ENCODE measurements at places on chromosomes 3 and 15. TPM values are rescaled to one million over a fixed set of nuclear protein-coding genes. Genes with fewer than 3 reads are reported as not detected.

The PLEKHO2 gene
- 6.8 TPM for total RNA-seq

The KBTBD12 gene
- not detected for total RNA-seq

The IMPG2 gene
- total RNA-seq = 0.12 TPM

The RTP3 gene
- total RNA-seq = not detected

The CFAP100 gene
- total RNA-seq = not detected

The PEX11A gene
- 4.0 TPM for total RNA-seq

The NEK11 gene
- total RNA-seq = 2.1 TPM

The SOX14 gene
- total RNA-seq = not detected

The NR2F2 gene
- total RNA-seq = not detected

The SERPINI2 gene
- not detected for total RNA-seq

The SPESP1 gene
- total RNA-seq = 1.4 TPM

DNA sequence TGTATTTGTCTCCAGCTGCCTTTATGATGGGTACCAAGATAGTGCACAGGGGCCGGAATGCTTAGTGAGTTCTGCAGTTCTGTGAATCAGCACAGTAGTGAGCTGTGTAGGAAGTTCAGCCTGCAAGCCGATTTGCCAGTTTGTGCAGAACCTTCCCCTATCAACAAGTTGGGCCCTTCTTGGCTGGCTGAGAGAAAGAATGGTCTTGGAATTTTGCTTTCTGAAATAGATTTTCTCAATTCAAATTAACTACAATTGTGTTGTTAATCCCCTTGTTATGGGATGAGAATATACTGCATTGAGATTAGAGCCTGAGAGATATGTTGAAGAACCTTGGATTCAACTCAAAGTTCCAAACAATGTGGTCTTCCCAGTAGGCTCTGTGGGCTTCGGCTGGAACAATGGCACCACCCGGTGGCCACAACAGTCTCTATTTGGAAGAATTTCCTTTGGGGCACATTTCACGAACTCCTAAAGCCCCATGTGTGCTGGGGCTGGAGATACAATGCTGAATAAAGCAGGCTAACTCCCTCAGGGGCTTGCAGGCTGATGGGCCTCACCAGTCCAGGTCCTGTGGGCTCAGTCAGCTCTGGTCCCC is 59.1 kb downstream of the TRIM42 start:
- no peak overlapping the region for H3K27ac ChIP-seq
- H3K27me3 ChIP-seq = no peaks in the 10 kb centered on the region
- DNase-seq = peak; percentile 7
- H3K4me3 ChIP-seq = no peak overlapping the region
- no peaks in the 10 kb centered on the region for H3K4me1 ChIP-seq

GRCh38 chr3:126538966-126539365 is 15.0 kb downstream of the CHST13 start:
- peaks cover 11% of the 10 kb centered on the region for H3K27me3 ChIP-seq
- no peak overlapping the region for H3K4me3 ChIP-seq
- DNase-seq = no peak
- no peak overlapping the region for H3K27ac ChIP-seq

DNA sequence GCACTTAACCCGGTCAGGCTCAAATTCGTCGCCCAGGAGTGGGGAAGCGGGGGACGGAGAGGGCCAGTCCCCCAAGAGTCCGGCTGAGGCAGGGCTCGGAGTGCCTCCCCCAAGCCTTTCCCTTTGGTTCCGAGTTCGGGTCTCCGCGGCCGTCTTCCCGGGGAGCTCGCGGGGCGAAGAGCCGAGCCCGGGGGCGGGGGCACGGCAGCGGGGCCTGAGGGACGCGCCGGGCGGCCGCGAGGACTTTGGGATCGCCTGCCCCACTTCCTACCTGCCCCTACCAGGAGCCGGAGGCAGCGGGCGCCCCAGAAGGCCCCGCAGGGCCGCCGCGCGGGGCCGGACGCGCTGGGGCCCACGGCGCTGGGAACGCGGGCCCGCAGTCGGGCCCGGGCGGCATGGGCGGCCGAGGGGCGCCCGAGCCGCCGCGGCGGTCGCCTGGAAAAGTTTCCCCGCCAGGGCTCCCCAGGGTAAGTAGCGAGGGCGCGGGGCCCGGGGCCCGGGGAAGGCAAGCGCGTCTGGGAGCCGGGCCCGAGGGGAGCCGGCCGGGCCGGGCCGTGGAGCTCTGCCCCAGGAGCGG is 2.8 kb downstream of the FURIN start:
- H3K27me3 ChIP-seq = no peaks in the 10 kb centered on the region
- peaks cover 9% of the 10 kb centered on the region for H3K36me3 ChIP-seq
- peak overlapping the region; percentile 86 for H3K27ac ChIP-seq
- H3K4me1 ChIP-seq = peaks cover 52% of the 10 kb centered on the region
- peak overlapping the region; percentile 81 for H3K4me3 ChIP-seq

GRCh38 chr15:88155310-88155709 is 101.2 kb downstream of the NTRK3 start:
- DNase-seq = no peak
- no peak overlapping the region for H3K4me3 ChIP-seq
- no peaks in the 10 kb centered on the region for H3K27me3 ChIP-seq

DNA sequence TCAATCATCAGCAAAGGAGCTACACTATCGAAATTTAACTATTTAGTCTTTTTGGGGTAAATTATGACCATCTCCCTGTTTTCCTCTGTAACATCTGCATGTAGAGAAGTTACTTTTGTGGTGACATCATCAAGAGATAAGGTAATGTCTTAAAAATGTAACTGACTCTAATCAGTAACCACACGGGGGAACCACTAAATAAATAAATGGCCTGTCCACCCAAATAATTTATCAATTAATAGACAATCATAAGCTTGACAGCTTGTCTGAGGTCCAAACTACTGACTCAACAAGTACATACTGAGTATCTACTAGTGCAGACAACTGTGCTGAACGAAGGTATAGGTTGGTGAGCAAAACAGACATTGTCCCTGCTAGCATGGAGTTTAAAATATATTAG is 219.3 kb downstream of the SLC9A9 start:
- no peak overlapping the region for H3K4me3 ChIP-seq
- peaks cover 1% of the 10 kb centered on the region for H3K36me3 ChIP-seq
- no peak for DNase-seq
- H3K27ac ChIP-seq = no peak overlapping the region
- H3K4me1 ChIP-seq = peaks cover 5% of the 10 kb centered on the region
- no peaks in the 10 kb centered on the region for H3K27me3 ChIP-seq

DNA sequence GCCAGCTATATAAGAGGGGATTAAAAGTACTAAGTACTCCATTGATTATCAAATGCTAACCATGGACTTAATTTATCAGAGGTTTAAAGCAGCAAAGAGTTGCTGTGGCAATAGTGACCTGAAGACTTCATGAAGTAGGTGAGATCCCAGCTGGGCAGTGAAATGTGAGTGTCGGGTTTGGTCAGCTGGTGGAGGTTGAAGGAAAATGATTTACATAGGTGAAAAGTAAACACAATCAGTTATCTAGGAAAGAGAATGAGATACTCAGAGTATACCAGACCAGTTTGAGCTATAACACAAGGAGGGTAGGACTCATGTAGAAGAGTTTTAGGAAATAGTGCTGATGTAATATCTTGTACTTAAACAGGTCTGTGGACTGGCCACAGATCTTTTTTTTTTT is 16.5 kb upstream of the FBXO22 start:
- H3K27ac ChIP-seq = no peak overlapping the region
- no peak overlapping the region for H3K4me3 ChIP-seq
- H3K4me1 ChIP-seq = peaks cover 12% of the 10 kb centered on the region
- peaks cover 4% of the 10 kb centered on the region for H3K36me3 ChIP-seq
- DNase-seq = no peak
- H3K27me3 ChIP-seq = no peaks in the 10 kb centered on the region

DNA sequence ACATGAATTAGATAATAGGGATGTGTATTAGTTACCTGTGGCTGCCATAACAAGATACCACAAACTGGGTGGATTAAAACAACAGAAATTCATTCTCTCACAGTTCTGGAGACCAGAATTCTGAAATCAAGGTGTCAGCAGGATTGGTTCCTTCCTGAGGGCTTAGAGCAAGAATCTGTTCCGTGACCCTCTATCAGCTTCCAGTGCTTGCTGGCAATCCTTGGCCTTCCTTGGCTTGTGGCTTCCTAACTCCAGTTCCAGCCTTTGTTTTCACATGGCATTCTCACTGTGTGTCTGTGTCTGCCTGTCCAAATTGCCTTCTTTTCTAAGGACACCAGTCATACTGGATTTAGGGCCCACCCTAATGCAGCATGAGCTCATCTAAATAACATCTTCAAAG is 94.4 kb upstream of the NR2E3 start:
- no peak overlapping the region for H3K4me3 ChIP-seq
- no peak for DNase-seq
- H3K27ac ChIP-seq = no peak overlapping the region
- H3K27me3 ChIP-seq = peaks cover 19% of the 10 kb centered on the region
- H3K4me1 ChIP-seq = no peaks in the 10 kb centered on the region

- no peak overlapping the region for H3K27ac ChIP-seq
- H3K27me3 ChIP-seq = no peaks in the 10 kb centered on the region
- H3K36me3 ChIP-seq = peaks cover 35% of the 10 kb centered on the region
- no peak overlapping the region for H3K4me3 ChIP-seq
- H3K4me1 ChIP-seq = peaks cover 34% of the 10 kb centered on the region
These were observed 270.2 kb downstream of the PLCL2 start for GRCh38 chr3:17154941-17155340.

DNA sequence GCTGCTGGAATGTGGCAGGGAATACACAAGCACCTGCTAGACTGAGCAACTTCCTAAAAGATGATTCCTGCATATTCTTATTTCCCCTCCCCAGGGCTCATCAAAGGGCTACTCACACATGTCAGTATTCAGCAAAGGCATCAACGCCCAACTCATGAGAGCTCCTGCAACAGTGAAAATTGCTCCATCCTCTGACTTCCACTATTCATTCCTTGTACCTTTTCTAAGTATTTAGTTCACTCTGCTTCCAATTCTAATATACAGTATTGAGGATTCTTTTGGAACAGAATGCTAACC is 84.1 kb downstream of the SCN11A start:
- H3K36me3 ChIP-seq = no peaks in the 10 kb centered on the region
- H3K4me3 ChIP-seq = no peak overlapping the region
- H3K27ac ChIP-seq = no peak overlapping the region
- H3K27me3 ChIP-seq = peaks cover 9% of the 10 kb centered on the region

DNA sequence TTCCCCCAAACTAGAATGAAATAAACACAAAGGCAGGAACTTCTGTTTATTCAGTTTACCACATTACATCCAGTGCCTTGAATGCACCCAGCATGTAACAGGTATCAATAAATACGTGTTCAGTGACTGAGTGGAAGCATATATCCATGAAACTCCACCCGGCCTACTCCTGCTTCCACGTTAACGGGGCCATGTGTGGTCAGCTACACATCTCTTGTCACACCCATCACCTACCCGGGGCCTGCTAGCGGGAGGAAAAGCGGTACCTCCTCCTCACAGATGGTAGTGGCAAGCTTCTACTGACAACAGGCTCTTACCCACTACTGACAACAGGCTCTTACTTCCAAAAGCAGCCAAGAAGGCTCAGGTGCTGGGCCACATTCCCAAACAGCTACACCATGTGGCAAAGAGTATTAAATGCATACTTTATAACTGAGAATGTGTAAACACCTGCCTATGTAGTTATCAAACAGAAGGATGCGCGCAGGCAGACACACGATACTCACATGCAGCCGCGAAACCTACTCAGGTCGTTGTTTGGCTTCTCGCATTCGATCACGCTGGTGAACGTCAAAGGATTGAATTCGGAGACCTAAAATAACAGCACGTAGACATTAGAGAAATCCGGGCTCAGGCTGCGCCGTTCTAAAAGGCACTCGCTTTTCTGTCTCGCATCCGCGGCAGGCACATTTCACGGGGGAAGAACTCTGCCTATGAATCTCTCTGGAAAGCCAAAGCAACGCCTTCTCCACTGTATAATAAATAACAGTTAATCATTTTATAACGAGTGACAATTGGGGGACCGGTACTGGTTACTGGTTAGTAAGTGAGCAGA is 127.4 kb downstream of the ATP10A start:
- no peak overlapping the region for H3K4me3 ChIP-seq
- no peak for DNase-seq
- H3K4me1 ChIP-seq = peaks cover 11% of the 10 kb centered on the region
- H3K27ac ChIP-seq = no peak overlapping the region
- peaks cover 6% of the 10 kb centered on the region for H3K36me3 ChIP-seq

- H3K4me3 ChIP-seq = no peak overlapping the region
- H3K27ac ChIP-seq = no peak overlapping the region
- no peak for DNase-seq
- no peaks in the 10 kb centered on the region for H3K27me3 ChIP-seq
These were observed 27.1 kb downstream of the TPM1 start for GRCh38 chr15:63069616-63070090.

DNA sequence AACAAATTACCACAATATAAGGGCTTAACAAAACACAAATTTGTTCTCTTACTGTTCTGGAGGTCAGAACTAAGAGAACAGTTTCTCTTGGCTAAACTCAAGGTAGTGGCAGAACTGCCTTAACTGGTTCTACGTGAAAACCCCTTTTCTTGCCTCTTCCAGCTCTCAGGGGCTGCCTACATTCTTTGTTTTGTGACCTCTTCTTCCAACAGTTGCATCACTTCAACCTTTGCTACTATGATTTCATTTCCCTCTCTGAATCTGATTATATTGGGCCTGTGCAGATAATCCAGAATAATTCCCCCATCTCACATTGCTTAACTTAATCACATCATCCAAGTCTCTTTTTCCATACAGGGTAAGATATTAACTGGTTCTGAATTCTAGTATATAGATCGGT is 624.6 kb downstream of the ZPLD1 start:
- no peak for DNase-seq
- no peak overlapping the region for H3K27ac ChIP-seq
- H3K4me3 ChIP-seq = no peak overlapping the region
- no peaks in the 10 kb centered on the region for H3K4me1 ChIP-seq
- H3K27me3 ChIP-seq = no peaks in the 10 kb centered on the region

DNA sequence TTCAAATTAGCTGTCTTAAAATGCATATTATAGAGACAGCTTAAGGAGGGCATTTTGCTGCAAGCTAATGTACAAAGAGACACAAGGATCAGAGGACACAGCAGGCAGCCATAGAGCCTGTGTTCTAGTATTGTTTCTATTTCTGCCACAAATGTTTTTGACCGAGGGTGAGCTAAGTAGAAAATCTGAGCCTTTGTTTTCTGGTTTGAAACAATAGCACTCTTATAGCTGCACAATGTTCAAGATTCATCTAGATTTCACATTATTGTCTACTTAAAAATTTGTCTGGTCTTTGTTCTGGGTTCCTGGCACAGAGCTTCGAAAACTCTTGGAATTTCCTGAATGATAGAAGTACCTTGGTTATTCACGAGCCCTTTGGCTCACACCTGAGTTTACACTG is 40.0 kb upstream of the TUSC7 start:
- H3K4me3 ChIP-seq = no peak overlapping the region
- H3K4me1 ChIP-seq = no peaks in the 10 kb centered on the region
- H3K36me3 ChIP-seq = no peaks in the 10 kb centered on the region
- no peaks in the 10 kb centered on the region for H3K27me3 ChIP-seq
- no peak overlapping the region for H3K27ac ChIP-seq

DNA sequence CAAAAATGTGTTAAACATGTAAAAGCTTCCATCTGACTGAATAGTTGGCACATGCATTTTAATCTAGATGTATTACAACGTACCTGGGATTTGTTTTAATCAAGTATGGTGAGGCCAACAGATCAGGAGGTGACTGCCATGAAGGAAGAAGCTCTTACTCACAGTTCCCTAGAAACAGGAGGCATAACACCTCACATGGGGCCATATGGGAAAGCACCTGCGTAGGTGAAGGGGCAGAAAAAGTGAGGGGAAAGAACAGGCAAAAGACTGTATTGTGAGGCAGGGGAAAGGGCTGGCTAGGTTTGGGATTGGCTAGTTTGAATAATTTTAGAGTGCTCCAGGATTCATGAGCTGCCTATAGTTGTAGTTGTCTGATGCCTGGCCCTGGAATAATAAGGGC is 9.6 kb downstream of the SQOR start:
- H3K4me1 ChIP-seq = peaks cover 73% of the 10 kb centered on the region
- H3K27ac ChIP-seq = peak overlapping the region; percentile 39
- no peak overlapping the region for H3K4me3 ChIP-seq
- DNase-seq = no peak

Data from activated naive CD8-positive, alpha-beta T cell treated with anti-CD3 and anti-CD28 coated beads for 36 hours (primary cell).